ENCODE measurements at places on chromosomes 7 and 10. TPM values are rescaled to one million over a fixed set of nuclear protein-coding genes. Genes with fewer than 3 reads are reported as not detected.

Gene EPHA1
- total RNA-seq: not detected

DNA sequence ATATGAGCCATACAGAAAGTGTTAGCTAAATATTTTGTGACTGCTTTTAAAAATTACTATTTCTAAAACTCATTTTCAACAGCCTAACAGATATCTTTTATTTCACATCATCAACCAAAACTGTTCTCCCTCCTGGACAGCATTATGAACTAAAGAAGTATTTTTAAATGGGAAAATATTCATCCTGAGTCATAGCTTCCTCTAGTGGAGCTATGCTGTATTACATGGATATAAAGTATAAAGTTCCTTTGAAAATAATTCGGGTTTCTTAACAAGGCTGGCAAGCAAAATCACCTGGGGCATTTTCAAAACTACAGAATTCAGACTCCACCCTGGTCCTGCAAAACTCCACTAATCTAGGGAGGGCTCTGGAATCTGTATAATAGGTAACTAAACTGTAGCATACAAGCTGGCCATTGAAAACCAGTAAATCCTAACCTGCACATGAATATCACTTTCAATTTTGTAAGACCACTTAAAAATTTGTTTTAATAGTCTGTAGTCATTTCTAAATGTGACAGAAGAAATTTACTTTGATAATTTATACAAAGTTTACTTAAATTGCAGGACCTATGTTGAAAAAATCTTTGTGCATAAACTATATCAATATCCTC is 53.5 kb downstream of the SCIN start:
- no peak for DNase-seq

DNA sequence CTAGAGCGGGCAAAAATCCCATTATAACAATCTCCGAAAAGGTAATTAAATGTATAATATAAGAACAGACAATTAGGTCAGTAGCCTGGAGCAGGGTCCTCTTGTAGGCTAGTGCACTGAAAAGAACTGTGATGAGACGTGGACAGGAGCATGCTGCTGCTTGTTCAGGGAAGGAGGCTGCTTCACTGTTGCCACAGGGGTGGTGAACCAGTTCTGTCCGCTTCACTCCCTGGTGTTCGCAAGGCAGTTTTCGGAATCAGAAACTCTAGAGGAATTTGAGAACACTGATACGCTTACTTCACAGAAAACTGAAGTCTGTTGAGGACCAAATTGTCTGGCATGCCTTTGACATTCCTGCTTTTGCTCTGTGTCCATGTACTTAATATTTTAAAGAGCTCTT is 17.4 kb downstream of the ZNRF2 start:
- no peak for DNase-seq

DNA sequence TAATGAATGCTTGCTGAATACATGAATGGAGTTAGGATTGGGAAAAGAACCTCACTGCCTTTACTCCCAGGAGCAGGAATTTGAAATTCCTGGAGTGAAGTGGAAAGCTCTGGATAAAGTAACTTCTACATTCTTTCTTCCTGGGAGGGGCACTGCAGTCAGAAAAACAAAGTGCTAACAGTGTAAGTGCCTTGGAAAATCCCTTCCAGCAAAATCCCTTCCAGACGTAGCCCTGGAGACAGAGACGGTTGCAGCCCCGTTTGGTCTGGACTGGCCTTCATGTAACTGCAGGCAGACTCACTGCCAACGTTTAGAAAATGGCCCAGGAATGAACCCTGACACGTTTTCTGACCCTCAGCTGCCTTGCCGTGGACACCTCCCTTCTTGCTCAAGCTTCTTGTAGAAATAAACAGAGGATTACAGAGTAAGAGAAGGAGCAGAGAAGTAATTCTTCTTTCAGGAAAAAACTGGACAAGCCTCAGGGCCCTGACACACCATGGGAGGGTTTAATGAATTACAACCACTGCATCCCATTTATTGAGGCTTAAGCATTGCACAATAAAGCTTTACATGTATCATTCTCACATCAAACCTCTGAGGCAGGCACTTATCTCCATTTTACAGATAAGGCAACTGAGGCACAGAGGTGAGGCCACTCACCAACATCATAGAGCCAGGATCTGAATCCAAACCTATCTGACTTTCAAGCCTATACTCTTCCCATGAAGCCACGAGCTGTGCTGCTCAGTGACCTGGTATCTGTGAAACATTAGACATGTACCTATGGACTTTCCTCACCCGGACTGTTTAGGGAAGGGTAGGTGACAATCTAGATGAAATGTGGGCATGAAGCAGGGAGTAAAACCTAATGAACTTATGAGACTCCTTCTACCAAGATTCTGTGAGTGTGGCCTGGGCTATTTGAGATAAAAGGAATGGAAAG is 7.8 kb downstream of the ITPRIP start:
- no peak for DNase-seq

GRCh38 chr10:43292755-43293676 is 26.2 kb upstream of the RASGEF1A start:
- peak; percentile 47 for DNase-seq

GRCh38 chr7:45080265-45080957 is 8.4 kb downstream of the NACAD start:
- no peak for DNase-seq

DNA sequence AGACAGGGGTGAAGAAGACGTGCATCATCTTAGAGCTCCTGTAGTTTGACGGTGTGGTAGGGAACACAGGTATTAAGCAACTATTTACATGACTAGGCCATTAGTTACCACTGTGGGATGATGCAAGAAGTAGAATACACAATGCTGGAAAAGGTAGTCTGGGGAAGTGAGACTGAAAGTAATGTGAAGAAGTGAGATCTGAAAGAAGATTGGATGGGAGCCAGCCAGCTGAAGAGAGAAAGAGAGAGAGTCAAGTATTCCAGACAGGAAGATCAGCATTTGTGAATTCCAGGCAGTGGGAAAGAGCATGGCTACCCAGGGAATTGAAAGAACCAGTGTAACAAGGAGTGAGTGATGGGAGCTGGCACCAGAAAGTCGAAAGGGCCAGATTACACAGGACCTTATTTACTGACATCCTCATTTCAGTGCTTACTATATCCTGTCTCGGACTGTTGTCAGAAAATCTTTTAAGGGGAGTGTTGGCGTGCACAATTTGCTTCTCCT is 4.0 kb upstream of the CFAP58 start:
- DNase-seq: no peak

DNA sequence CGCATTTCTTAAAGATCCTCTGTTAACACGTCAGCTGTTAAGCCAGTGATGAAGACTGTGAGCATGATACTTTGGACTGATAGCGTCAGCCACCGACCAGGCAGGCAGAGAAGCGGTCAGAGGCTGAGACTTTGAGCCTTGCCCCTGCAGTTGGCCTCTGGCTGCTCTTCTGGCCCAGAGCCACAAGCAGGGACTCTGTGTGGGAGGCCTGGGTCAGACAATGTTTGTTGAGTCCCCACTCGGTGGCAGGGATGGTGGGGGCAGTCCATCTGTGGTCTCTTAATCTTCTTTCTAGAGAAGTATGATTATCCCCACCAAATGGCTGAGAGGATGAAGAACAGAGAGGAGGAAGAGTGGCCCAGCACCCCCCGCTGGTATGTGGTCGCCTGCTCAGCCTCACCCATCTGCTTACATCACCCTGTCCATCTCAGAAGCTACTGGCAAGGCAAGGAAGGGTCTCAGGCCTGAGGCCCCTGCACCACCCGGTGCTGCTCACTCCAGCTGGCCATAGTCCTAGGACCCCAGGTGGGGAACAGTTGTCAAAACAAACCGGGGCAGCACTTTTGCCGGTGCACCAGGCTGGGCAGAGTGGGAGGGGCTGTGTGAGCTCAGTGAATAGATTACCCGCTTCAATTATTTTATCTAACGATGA is 202.9 kb downstream of the GRID1 start:
- no peak for DNase-seq
